Activated CD8-positive, alpha-beta memory T cell treated with anti-CD3 and anti-CD28 coated beads for 48 hours (primary cell): ENCODE measurements at places on chromosomes 7 and 10.

- DNase-seq = no peak
Measured at GRCh38 chr7:70006261-70006920, 408.1 kb downstream of the AUTS2 start.

DNA sequence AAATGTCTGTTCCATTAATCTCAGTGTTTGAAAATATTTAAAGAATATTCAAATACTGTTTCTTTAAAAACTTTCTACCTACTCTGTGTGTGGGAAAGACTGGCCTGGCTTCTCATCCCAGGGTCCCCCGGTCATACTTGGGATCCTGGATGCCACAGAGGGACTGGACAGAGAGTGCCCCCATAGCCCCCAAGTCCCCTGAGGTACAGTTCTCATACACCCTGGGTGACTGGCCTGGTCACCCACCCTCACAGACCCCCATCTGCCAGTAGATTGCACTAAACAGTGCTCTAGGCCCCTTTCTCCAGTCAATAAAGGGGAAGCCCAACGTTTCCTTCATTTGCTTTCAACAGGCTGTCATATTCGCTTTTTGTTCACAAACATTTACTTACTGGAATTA is 3.0 kb downstream of the TMEM273 start:
- DNase-seq = no peak

DNA sequence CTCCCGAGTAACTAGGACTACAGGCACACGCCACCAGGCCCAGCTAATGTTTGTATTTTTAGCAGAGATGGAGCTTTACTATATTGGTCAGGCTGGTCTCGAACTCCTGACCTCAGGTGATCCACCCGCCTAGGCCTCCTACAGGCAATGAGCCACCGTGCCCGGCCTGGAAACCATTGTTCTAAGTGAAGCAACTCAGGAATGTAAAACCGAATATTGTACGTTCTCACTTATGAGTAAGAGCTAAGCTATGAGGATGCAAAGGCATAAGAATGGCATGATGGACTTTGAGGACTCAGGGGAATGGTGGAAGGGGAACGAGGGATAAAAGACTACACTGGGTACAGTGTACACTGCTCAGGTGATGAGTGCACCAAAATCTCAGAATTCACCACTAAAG is 235.1 kb upstream of the AUTS2 start:
- no peak for DNase-seq

DNA sequence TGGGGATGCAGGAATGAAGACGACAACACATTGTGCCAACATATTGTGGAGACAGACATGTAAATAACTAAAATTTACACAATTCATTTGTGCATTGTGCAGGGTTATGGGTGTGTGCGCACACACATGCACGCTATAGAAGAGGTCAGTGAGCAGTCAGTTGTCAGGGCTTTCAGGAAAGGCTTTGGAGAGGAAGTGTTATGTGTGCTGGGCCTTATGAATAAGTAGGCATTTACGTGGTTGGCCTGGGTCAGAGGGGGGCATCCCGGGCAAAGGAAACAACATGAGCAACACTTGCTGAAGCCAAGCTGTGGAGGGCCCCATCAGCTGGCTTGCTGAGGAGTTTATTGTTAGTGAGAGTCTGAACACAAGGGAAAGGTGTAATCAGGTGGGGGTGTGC is 4.1 kb downstream of the PRXL2A start:
- DNase-seq = no peak

DNA sequence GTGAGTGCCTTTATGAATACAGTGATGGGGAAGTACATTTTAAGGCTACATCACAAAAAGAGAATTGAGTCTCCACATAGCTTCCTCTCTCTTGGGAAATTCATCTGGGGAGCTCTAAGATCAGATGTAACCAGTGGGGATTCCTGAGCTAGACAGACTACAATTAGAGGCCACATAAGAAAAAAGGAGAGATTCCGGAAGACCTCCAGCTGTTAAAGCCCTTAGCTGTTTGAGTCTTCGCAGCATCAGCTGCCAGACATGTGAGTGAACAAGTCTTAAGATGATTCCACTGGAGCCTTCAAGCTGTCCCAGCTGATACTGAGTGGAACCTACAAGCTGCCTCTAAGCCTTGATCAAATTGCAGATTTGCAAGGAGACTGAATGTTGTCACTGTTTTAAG is 448.5 kb downstream of the NXPH1 start:
- DNase-seq = no peak

DNA sequence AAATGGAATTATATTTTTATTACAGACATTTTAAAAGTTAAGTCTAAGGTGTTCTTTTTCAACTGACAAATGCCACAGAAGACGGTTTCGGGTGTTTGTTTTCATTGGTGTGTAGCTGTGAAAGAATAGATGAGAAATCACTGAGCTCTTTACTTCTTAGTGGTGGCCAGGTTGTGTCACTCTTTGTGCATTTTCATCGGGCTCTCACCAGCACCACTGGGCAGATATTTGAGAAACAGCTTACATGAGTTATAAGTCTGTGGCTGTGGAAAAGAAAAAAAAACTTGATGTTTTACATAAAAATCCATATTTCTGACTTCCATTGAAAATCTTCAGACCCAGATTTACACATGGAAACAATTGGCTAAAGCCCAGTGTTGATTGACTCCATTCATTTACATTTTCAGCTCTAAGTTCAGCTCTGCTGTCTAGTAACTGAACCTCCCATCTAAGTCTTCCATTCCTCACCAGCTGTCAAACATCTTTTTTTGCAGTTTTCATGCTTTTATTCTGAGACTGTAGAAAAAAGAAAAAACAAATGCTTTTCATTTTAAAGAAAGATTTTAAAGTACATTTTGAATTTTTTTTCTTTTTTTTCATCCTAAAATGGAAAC is 22.3 kb downstream of the CABCOCO1 start:
- DNase-seq = no peak

DNA sequence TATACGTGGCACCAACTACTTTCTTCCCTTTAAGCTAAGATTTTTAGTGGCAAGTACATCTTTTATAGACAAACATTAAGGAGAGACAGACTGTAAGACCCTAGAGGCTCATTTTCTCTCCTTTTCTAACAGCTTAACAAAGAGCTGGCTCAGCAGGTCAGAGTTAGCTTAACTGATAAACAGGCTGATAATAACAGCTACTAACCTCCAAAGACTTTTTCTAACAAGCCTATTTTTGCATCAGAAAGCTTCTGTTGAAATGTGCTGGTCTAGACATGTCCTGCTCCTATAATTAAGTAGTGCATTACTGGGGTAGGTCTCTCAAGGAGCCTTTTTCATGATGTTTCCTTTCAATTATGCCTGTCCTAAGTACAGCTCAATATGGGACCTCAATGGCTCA is 238.2 kb upstream of the FAM3C start:
- no peak for DNase-seq

- DNase-seq = no peak
Measured at GRCh38 chr10:118939211-118940007, 90.1 kb upstream of the NANOS1 start.

- no peak for DNase-seq
Measured at GRCh38 chr10:49781247-49781646, 19.1 kb upstream of the OGDHL start.

- no peak for DNase-seq
Measured at GRCh38 chr7:45359776-45360175, 202.2 kb downstream of the RAMP3 start.

- DNase-seq = no peak
Measured at GRCh38 chr7:106010331-106010730, 47.3 kb downstream of the CDHR3 start.

- no peak for DNase-seq
Measured at GRCh38 chr7:124992851-124993562, 63.4 kb upstream of the POT1 start.

GRCh38 chr10:113982769-113983168 is 60.9 kb upstream of the ADRB1 start:
- no peak for DNase-seq
